ENCODE measurements at places on chromosomes 6 and 20.

- DNase-seq, result no peak
These were observed 71.3 kb upstream of the FYN start for GRCh38 chr6:111944541-111944940.

DNA sequence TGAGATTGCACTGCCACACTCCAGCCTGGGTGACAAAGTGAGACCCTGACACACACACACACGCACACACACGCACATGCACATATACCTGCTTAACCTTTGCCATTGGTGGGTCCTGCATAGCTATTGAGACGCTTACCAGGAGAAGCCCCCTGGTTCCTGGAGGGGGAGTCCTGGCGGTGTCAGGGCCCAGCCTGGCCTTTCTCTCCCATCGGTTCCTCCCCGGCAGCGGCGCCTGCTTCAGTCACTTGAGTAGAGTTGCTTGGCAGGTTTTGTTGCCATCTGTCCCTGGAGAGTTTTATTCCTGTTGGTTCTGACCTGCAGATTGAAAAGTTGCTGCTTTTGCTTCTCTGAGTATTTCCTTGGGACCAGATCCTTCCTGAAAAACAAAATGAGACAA, 20.6 kb upstream of the FAM209A start:
- no peak for DNase-seq

DNA sequence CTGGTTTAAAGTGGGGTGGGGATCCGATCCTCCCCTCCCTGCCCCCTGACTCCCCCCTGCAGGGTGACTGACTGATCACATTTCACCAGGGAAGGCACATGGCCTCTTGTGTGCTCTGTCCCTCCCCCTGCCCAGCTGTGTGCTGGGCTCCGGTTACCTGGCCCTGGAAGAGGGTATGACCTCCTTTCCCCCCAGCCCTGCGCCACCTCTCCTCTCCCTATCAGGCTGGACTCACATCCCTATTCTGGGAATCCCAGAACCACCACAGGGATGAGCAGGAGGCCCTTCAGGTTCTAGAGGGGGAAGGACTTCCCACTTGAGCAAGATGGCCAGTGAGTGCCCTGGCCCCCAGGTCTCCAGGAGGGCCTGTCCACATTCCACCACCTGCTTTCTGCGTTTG, 2.1 kb upstream of the IP6K3 start:
- no peak for DNase-seq

DNA sequence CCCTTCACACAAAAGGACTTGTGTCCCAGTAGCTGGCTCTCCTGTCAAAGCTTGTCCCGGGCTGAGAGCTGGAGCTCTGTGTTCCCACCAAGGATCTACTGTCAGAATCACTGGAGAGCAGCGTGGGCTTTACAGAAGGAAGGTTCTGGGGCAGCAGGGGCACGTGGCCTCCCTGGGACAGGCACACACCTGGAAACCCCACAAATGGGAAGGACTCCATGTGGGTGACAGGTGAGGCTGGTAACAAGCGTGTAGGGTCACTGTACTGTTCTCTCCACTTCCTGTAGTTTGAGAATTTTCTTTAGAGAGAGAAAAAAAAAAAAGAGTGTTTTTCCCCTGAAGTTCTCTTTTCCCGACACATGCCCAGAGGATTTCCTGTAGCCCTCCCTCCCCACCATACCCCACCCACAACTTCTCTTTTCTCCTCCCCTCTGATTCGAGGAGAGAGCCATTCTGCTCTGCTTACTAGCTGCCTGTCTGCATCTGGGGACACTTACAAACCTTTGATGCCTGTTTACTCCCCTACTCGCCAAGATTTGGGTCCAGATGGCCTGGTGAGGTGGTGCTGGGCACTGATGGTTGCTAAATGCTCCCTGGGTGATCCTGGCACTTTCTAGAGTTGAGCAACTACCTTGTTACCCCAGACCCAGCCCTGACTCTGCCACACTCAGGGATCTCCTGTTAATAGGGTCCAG, 84.1 kb upstream of the SIRPA start:
- no peak for DNase-seq

- DNase-seq, result no peak
These were observed 174.1 kb downstream of the COL21A1 start for GRCh38 chr6:56073315-56073714.

- DNase-seq, result no peak
These were observed 388.9 kb upstream of the MAP3K7 start for GRCh38 chr6:90975741-90976140.

DNA sequence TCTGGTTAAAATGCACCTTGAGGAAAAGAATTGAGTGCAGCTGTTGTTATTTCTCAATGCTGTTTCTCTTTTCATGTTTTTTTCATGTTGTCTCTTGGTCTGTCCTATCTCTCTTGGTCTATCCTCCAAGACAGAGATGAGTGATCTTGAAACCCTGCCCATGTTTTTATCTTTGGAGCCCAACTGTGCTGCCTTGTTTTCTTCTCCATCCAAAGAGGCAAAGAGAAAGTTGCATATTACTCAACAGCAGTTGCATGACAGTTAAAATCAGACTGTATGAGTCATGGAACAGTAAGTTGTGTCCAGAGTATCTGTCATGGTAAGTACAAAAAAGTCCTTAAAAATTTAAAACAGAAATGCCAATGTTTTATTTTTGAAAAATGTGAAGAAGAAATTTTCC, 26.2 kb downstream of the BCAS1 start:
- no peak for DNase-seq

- no peak for DNase-seq
These were observed 50.0 kb downstream of the TAF4 start for GRCh38 chr20:62015540-62016288.

DNA sequence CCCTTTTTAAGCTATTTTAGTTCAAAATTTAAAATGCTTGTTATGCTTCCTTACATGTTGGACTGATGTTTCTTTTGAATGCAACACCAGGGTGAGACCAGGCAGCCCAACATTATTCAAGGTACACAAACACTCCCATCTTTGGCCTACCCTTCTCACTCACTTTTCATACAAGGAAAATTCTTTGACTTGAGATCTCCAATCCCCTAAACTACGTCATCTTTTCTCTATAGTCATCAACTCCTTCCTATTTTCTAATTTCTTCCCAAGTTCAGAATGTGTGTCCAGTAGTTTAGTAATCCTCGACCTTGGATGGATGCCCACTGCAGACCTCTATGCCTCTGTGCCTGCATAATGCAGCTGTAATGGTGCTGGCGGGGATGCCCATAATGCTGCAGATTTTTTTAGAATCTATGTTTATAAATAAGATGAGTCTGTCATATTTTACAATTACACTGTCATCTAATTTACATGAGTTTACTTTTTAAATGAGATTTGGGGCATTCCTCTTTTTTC, 108.7 kb downstream of the ID4 start:
- DNase-seq, result no peak

- no peak for DNase-seq
These were observed 128.0 kb upstream of the SASH1 start for GRCh38 chr6:148214667-148215066.

DNA sequence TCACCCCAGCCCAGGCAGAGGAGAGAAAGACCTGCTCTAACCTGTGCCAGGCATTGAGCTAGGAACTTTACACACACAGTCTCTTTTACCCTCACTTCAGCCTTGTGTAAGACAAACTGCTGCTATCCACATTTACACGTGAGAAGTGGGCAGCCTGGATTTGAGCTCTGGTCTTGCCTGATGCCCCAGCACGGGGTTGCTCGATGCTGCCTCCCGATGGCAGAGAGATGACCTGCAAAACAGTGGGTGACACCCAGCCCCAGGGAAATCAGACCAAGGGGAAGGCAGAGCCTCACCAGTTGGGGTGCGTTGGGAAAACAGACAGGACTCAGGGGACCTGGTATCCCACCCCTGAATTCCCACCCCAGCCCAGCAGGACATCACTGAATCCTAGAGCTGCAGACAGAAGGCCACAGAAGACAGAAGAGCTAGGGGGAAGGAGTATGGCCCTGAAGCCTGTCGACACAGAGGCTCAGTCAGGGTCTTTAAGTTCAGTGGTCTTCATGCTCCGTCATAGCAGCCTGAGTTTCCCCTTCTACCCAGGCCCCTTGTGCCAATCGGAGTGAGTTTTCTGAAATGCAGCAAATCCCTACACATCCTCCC, 990 bp downstream of the BPI start:
- DNase-seq, result no peak

DNA sequence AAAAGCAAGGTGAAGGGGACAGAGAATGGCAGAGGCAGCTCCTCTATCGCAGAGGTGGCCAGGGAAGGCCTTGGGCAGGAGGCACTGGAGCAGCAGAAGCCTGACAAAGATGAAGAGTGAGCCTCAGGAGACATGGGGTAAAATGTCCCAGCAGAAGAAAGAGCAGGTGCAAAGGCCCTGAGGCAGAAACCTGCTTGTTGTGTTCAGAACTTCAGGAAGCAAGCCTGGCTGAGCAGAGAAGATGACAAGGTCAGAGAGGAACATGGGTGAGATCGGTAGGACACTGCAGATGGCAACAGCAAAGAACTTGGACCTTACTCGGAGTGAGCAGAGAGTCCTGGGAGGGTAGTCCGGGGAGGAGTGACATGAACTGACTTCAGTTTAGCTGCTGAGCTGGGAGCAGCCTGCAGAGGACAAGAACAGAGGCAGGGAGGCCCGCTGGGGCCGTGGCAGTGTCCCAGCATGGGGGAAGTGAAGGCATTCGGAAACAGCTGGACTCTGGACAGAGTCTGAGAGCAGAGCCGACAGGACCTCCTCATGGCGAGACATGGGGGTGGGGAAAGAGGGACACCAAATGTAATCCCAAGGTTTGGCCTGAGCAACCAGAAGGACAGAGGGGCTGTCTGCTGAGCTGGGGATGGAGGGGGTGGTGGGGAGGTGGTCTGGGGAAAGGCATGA, 106.3 kb downstream of the PREX1 start:
- DNase-seq, result no peak

DNA sequence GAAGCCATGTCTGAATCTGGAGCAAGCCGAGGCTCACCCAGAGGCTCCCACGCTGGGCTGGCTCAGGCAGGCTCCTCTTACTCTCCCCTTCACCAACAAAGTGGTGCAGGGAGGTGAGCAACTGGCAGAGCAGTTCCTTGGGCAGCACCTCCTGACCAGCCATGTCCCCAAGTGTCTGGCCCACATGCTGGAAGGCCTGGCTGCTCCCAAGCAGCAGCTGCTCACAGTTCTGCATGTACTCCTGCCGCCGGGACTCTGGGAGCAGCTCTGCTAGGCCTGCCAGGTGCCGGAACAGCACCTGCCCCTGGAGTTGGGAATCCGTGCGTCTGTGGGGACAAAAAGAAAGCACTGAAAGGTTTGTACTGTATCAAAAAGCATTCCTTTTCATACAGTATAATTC, 57.1 kb upstream of the LYRM2 start:
- no peak for DNase-seq

GRCh38 chr20:63090052-63090451, 83.3 kb upstream of the BHLHE23 start:
- no peak for DNase-seq

DNA sequence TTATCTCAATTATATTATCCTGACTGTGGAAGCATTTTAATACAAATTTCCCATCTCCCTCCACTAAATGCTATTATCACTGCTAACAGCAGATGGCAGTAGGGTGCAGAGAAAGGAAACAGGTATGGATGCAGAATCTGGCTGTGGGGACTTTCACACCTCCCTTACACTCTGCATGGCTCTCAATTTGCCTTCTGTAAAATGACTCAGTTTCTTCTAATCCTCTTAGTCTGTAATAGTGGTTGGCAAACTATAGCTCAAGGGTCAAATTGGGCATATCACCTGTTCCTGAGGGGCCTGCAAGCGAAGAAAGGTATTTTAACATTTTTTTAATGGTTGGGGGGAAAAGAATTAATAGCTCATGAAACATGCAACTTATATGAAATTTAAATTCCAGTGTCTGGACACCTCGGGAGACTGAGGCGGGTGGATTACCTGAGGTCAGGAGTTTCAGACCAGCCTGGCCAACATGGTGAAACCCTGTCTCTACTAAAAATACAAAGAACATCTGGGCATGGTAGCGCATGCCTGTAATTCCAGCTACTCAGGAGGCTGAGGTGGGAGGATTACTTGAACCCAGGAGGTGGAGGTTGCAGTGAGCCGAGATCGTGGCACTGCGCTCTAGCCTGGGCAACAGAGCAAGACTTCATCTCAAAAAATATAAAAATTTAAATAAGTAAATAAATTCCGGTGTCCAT, 83.5 kb downstream of the ZMYND8 start:
- peak; percentile 73 for DNase-seq

Data from CD4-positive, alpha-beta T cell treated with Interleukin-12 subunit alpha and Interleukin-12 subunit beta, for 1 hour (primary cell).